Esophagus muscularis mucosa (tissue), 4 donors: ENCODE measurements at places on chromosomes 3 and 15.

GRCh38 chr15:46589088-46589487 is 954.3 kb downstream of the SQOR start:
- DNase-seq, result no peak

GRCh38 chr3:169558371-169558770 is 105.1 kb downstream of the MECOM start:
- no peak for DNase-seq

- DNase-seq, result no peak
Measured at GRCh38 chr3:42043099-42043813, 47.9 kb upstream of the TRAK1 start.

DNA sequence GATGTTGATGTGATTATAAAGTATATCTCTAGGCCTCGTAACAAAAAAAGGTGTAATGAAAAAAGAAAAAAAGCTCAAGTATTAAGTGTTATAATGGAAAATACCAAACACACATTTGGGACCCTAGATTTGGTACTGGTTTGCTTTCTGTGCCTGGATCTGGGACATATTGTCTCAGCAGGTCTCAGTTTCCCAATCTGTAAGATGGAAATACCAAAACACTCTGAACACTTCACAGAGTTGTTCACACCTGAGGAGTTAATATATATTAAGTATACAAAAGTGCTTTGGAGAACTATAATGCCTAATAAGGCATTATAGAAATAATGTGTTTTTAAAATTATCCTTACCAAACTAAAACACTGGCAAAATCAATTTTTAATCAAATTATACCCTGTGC is 60.0 kb downstream of the CLASP2 start:
- DNase-seq, result no peak

DNA sequence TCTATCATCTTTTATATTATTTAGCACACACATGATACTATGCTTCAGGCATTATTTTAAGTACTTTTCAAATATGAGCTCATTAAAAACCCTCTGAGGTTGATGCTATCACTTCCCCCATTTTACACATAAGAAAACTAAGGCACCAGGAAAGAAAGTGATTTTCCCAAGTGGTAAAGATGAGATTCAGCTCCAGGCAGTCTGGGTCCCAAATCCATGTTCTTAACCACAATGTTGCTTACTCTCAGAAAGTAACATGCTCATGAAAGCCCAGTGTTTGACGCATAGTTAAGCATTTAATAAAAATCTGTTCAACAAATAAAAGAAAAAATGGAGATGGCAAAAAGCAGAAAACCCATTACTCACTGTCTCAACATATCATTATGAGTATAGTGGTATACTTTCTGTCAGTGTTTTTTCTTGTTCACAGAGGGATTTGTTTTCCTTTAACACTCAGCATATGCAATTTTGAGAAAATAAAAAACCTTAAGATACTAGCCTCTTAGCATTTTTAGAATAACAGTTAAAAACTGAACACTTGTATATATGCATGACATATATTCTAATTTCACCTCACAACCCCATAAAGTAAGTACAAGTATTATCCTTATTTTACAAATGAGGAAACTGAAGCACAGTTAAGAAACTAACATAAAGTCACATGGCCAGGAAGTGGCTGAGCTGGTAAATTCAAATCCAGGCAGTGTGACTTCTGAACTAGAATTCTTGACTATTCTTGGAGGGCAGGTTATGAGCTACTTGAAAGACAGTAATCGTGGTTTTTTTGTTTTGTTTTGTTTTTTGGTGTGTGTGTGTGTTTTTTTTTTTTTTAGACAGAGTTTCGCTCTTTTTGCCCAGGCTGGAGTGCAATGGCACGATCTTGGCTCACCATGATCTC is 10.4 kb downstream of the PEAK1 start:
- DNase-seq, result no peak

- DNase-seq, result no peak
Measured at GRCh38 chr3:30399394-30400181, 206.8 kb upstream of the TGFBR2 start.

GRCh38 chr3:155417119-155417517 is 123.6 kb upstream of the STRIT1 start:
- DNase-seq, result peak; percentile 19

GRCh38 chr3:148186881-148187280 is 510.8 kb upstream of the AGTR1 start:
- DNase-seq, result no peak

GRCh38 chr3:181009225-181009624 is 19.7 kb upstream of the DNAJC19 start:
- DNase-seq, result no peak

- DNase-seq, result no peak
Measured at GRCh38 chr3:139281522-139282196, 62.2 kb upstream of the MRPS22 start.

DNA sequence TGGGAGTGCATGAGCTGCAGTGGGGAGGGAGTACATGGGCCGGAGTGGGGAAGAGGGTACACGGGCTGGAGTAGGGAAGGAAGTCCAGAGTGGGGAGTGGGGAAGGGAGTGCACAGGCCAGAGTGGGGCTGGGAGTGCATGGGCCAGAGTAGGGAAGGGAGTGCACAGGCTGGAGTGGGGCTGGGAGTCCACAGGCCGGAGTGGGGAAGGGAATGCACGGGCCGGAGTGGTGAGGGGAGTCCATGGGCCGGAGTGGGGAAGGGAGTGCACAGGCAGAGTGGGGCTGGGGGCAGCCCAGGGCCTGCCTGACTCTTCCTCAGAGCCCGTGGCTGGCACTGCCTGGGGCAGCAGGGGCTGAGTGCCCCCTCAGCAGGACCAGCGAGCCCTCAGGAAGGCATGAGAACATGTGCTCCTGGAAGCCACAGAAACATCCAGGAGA is 40.7 kb downstream of the KLF15 start:
- peak; percentile 55 for DNase-seq

DNA sequence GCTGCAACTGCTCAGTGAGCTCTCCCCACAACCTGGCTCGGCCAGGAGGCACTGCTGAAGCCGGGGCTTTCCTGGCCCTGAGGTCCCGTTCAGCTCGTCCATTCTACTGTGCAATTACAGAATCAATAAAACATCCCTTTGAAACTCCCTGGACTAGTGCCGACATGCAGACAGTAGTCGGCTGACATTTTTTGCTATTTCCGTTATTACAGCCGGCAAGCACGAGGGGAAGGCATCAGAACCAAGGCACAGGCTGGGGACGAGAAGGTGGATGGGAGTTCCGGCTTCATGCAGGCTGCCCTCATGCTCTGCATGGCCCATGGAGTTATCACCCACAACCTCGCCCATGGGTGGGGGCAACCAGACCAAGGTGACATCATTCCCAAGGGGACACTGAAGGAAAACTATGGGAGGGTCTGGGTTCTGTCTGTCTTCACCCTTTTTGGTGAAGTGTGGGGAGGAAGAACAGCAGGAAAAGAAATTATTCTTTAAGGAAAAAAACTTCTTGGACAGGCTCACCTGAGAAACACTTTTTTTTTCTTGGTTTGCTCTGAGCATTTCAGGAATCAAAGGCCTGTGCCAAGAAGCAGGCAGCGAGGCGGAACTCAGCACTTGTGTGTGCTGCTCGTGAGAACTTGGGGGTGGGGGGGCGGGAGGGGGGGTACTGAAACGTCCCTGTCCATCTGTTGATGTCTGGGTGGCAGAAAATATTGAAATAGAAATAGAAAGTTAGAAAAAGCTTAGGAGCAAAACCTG is 154.5 kb downstream of the FOXP1 start:
- DNase-seq, result no peak

- no peak for DNase-seq
Measured at GRCh38 chr3:195802795-195803194, 8.9 kb downstream of the MUC4 start.

DNA sequence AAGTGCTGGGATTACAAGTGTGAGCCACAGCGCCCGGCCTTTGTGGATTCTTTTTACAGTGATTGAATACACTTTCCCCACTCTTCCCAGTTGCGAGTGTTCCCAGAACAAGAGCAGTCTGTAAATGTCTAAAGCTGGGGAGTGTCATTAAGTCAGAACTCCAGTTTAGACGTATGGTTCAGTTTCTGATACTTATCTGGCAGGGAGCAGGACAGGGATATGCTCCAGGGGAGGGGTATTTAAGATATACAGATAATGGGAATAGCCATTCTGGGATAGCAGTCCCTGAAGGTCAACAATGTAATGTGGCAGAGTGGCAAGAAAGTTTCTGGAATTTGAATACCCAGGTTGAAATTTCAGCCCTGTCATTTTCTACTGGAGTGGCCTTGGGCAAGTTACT is 164.1 kb downstream of the SSR3 start:
- no peak for DNase-seq

- no peak for DNase-seq
Measured at GRCh38 chr15:98801234-98801561, 152.9 kb downstream of the IGF1R start.

- no peak for DNase-seq
Measured at GRCh38 chr3:61908382-61908781, 347.0 kb downstream of the PTPRG start.

DNA sequence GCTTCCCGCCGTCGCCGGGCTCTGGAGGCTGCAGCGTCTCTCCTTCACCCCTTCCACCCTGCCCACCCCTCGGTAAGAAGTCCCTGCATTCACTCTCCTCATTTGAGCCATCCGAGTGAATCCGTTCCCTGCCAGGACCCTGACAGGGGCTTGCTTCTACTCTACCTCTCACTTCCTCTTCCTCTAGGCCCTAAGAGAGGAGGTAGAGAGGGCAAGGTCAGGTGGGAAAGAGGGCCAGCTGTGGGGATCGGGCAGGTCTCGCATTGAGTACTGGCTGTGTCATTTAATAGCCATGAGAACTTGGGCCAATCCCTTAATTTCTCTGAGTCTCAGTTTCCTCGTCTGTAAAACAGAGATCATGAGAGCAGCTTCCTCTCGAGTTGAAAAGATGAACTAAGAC is 283.6 kb downstream of the UACA start:
- no peak for DNase-seq

GRCh38 chr3:137582484-137582883 is 181.6 kb upstream of the SOX14 start:
- DNase-seq, result no peak

- no peak for DNase-seq
Measured at GRCh38 chr3:193928354-193929209, 207.4 kb upstream of the HES1 start.

DNA sequence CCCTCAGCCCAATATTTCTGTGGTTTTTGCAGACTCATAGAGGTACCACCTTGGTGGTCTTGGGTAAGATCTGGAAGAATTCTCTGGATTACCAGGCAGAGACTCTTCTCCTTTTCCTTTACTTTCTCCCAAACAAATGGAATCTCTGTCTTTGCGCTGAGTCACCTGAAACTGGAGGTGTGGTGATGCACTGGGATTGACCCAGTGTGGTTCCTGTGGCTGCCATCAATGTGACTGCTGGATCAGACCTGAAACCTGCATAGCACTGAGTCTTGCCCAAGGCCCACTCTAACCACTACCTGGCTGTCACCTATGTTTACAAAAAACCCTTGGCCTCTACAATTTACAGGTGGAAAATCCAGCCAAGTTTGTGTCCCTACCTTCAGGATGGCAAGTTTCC is 295.3 kb downstream of the RBMS3 start:
- DNase-seq, result no peak

GRCh38 chr3:115074502-115074901 is 72.6 kb downstream of the ZBTB20 start:
- no peak for DNase-seq

DNA sequence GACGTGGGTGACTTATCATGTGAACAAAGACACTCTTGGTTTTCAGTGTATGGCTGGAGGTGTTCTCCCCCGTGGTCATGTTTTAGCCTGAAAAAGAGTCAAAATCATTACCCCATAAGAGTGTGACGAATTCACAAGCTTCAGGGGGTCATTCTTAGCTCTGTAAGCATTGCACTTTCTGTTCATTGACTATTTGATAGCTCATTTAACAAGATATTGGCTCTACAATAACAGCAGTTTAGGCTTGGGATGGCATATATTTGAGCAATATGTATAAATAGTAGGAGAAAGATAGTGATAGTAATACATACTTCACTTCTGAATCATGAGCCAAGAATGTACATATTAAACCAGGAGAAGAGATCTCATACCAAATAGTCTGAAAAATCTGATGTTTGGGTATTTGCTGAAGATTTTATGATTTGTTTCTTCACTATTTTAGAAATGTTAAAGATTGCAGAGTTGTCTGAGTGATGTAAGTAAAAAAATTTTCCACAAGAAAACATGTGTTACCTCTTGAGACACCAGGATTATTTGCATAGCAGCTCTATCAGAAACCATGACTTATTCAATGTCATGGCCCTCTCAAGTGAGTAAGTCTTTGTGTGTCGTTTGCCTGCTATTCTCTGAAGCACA is 996.0 kb downstream of the OTOL1 start:
- no peak for DNase-seq

GRCh38 chr15:71743861-71744382 is 66.4 kb upstream of the NR2E3 start:
- no peak for DNase-seq

DNA sequence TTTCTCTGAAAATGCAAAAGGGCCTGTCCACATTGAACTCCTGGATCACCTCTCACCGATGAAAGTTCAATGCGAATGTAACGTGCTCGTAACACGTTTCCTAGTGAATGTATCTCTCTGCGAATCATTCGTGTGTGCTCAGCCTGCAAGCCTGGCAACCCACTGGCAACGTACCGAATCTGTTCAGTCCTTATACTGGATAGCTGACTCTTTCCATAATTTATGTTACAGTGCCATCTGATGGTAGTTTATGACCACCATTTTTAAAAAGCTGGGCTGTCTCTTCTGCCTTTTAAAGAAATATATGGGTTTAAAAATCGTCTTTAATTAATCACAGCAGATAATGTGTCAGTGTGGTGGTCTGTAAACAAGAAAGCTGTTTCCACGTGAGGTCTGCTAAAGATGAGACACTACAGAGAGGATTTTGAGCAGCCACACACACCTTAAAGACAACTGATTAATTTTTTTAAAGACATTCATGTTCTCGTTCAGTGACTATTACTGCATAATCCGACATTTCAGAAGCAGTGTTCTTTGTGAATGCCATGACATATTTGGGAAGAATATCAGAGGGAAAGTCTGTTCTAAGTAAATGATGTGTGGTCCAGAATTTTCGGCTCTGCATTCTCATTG is 69.4 kb upstream of the FOXP1 start:
- no peak for DNase-seq

DNA sequence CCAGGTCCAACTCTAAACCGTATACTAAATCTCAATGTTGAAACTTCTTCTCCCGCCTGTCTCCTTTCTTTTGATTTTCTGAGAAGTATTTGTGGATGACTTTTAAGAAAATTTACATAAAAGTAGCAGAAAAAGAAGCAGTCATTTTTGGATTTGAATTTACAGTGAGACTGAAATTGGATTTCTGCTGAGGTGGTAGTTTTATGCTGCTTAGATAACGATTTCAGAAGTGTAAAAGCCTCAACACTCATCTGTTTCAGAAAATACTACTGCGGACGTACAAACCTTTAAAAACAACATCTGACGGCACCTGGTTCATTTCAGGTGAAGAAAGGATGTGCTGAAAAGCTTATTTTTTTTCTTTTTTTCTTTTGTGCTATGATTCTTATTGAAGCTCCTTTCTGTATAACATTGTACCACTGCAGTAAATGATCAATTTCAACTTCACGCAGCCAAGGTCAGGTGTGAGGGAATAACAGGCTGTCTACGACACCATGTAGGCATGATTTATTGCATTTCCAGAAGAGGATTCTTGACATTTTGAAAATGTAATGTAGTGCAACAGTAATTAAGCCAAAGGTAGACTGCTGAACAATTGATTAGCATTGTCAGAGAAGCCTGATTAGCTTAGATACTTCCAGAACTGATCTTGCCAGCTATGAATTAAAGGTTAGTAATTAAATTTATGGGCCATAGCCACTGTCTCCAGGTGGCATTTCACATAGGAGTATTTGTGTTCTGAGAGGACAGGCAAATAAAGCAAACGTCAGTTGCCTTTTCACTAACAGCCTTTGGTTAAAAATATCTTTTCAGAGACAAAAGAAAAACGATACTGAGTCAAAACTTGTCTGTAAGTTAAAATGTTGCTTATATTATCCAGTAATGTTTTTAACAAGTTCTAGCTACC is 134.6 kb upstream of the KBTBD8 start:
- no peak for DNase-seq
